ENCODE measurements at places on chromosomes 7 and 10.

DNA sequence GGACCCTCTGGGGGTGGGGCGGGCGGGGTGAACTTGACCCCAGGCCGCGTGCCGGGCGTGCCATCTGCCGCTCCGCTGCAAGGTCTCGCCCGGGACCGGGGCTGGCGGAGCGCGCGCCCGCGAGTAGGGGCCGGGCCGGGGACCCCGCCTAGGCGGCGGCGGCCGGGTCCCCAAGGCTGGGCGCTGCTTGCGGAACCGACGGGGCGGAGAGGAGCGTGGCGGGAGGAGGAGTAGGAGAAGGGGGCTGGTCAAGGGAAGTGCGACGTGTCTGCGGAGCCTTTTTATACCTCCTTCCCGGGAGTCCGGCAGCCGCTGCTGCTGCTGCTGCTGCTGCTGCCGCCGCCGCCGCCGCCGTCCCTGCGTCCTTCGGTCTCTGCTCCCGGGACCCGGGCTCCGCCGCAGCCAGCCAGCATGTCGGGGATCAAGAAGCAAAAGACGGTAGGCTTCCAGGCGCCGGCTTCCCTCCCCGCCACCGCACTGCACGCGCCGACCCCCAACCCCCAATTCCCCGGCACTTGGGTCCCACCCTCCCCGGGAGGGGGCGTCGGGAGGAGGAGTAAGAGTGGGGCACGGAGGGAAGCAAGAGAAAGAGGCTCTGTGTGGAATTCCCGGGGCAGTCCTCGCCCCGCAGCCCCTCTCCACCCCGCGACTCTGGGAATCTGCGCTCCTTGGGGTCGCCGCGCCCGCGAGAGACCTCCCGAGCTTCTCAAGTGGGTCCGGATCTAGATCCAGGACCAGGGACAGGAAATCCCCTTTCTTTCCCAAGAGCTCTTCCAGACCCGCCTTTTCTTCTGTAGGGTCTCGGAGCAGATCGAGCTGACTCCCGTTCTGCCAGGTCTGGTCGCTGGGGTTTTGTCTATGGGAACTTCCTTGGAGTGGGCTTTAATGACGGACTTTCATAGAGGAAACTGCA lies at the start of gene PAPSS2:
Gene PAPSS2 (plus strand): TSS at position 308 of the 913 bp plus-strand sequence. CDS start 104 bp downstream, at position 412.
- no peak for DNase-seq

- DNase-seq: peak; percentile 56
Measured at GRCh38 chr10:14686356-14686755, 88.3 kb downstream of the FAM107B start.

DNA sequence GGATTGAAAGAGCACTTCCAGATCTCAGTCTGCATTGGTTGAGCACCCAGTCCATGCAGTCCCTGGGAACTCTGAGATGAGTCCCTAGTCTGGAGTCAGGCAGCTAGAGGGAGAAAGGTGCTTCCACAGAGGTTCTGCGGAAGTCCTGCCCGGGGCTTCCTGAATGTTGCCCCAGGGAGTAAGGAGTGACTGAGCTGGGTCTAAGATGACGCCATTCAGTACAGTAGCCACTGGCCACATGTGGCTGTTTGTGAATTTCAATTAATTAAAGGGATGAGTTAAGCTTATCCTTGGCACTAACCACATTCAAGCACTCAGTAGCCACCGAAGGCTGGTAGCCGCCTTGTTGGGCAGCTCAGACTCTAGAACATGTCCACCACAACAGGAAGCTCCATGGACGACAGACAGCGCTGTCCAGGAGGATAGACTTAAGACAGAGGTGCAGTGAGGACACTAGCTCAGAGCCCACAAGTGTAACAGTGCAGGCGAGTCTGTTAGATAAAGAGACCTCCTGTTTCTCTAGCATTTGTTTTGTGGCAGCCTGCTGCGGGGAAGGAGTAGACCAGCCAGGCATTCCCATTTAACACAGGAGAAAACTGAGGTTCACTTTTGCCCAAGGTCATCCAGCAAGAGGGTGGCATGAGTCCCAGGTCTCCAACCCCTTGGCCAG lies 101.6 kb upstream of the PPIF start:
- no peak for DNase-seq

GRCh38 chr7:28520074-28521015 lies 108.0 kb downstream of the CREB5 start:
- DNase-seq: no peak

DNA sequence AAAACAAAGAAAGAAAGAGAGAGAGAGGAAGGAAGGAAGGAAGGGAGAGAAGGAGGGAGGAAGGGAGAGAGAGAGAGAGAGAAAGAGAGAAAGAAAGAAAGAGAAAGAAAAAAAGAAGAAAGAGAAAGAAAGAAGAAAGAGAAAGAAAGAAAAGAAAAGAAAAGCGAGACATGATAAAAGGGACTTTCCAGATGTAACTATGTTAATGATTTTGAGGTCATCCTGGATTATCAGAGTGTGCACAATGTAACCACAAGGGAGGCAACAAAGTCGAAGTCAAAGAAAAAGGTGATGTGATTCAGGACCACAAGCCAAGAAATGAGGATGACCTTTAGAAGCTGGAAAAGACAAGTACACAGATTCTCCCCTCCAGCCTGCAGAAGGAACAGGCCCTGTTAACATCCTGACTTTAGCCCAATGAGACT lies 48.9 kb upstream of the PAX2 start:
- DNase-seq: no peak

GRCh38 chr10:92868036-92868435 lies 19.7 kb downstream of the EXOC6 start:
- no peak for DNase-seq

- no peak for DNase-seq
Measured at GRCh38 chr10:71683301-71683700, 36.3 kb downstream of the C10orf105 start.

GRCh38 chr10:22494007-22494406 lies 148.7 kb downstream of the SPAG6 start:
- no peak for DNase-seq

DNA sequence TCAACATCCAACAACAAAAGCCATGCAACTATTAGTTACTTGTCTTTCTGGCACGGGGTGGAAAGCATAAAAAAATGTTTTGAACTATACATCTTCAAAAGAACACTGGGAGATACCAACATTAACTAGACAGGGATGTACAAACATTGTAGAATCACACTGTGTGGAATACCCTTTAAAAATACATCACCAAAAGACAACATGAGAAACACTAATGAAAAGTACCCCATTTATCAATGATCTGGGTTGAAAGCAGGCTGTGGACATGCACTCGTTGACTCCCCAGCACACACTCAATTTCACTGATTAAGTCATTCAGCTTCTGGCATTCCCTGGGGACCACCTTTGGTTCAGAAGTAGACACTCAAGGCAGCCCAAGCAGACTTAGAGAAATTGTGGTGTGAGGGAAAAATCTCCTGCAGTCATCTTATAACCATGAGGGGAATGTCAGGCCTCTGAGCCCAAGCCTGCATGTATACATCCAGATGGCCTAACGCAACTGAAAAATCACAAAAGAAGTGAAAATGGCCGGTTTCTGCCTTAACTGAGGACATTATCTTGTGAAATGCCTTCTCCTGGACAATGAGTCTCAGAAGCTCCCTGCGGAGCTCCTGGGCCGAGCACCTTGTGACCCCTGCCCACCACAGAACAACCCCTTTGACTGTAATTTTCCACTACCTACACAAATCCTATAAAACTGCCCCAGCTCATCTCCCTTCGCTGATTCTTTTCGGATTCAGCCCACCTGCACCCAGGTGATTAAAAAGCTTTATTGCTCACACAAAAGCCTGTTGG lies 53.0 kb downstream of the CACUL1 start:
- no peak for DNase-seq

DNA sequence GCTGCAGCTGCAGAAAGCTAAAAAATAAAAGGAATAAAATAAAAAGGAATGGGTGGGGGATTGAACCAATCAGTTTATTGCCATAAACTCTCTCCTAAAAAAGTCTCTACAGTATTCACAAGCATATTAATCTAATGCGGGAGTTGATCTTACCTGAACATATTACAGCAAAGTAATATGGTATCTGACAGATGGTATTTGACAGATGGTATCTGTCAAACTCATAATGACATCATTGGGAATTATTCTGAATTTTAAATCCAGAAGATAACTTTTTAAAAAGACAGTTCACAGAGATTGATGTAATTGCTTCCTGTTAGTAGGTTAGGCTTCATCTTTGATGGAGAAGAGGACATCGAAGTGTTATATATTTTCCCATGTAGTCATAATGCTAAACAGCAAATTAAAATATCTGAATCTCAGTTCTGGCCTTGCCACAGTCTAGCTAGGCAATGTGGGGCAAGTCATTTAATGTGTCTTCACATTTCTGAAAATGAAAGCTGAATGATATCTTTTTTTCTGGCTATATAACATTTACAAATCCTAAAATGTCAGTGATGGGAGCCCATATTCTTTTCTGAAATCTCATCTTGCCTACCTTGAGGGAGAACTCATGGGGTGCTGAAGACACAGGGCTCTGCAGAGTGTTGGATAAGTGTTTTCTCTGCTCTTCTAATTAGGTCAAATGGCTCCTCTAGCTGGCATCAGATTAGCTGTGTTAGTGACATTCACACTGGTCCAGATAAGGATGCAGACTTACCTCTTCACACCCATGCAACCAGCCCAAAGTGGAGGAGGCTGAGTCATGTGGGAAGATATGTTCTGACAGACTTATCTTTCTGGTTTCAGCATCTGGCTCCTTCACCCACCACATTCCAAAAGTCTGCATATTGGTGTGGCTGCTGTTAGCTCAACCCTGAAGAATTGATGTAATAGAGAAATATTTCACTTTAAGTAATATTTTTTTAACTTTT lies 2.1 kb upstream of the LIPM start:
- DNase-seq: peak; percentile 33

GRCh38 chr10:112333452-112333851 lies 40.5 kb upstream of the ACSL5 start:
- DNase-seq: no peak

DNA sequence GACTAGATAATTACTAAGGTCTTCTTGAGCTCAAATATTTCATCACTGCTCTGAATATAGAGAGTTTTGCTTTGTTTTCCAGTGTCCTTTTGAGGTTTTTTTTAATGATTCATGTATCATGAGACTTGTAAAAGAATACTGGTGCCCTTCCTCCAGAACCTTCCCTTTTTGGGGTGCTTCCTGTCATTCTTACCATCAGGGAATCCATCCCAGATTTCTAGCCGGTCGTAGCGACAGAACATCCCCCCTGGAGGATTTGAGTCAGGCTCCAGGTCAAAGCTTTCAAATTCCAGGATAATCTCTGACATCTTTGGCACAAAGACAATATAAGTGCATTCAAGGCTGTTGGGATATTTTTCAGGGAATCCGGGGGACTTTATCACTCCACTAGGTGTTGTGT lies 71.0 kb downstream of the NRP1 start:
- peak; percentile 60 for DNase-seq

DNA sequence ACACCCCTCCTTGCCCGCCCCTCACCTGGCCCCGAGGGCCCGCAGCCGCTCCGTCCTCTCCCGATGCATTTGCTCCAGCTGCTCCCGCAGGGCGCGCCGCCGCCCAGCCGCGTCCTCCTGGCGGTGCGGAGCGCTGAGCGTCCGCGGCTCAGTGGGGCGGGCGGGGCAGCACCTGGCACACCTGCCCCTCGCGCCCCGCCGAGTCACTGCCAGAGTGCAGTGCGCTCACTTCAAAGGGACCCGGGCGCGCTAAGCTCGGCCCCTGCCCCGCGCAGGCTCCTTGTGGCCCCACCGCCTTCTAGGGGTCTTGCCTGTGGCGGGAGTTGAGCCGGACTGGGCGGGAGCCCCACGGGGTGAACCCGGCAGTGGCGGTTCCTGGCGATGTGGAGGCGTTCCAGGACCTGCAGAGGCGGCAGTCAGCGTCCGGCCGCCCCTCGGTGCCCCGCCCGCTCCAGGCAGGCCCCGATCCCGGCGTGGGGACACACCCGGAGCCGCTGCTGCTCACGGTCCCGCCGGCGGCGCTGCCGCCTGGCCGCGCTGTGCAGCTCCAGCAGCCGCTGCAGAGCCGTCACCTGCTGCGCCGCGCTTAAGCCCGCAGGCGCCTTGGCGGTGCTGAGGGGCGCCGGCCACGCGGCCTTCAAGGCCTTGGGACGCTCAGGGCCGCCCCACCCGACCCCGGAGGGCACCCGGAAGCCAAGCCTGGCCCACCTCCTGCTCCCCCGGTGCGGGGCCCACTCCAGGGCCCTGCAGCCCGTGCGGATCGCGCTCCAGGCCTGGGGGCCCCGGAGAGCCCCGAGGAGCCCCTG lies 6.7 kb downstream of the ATP6V1F start:
- DNase-seq: no peak

GRCh38 chr10:114761205-114762193 lies 60.1 kb upstream of the FHIP2A start:
- no peak for DNase-seq

GRCh38 chr10:31095677-31096560 lies 64.3 kb upstream of the ZNF438 start:
- DNase-seq: no peak

DNA sequence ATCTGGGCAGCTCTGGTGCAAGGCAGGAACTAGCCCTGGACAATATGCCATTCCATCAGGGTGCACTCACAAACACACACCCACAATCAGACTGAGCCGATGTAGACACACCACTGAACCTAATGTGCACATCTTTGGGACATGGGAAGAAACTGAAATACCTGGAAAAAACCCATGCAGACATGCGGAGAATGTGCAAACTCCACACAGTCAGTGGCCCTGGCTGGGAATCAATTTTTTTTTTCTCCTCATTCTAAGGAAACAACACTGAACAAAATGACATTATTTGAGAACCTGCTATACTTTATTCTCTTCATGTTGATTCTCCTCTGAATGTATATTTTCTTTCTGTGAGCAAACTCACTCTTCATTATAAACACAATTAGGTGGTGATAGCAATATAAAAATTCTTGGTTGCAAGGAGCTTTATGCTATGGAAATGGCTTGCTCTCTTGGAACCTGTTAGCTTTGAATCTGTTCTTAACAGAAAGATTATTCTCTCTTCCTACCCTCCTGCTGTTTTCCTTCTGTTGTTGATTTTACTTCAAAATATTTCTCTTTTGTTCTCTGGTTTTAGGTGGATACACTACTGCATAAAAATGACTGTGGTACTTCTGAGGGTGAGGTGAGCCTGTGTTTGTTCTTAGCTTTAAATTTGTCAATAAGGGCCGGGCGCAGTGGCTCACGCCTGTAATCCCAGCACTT lies 33.0 kb upstream of the MICU1 start:
- no peak for DNase-seq

- no peak for DNase-seq
Measured at GRCh38 chr7:36986948-36987724, 262.8 kb upstream of the AOAH start.

- DNase-seq: peak; percentile 8
Measured at GRCh38 chr7:16130111-16131110, 290.9 kb downstream of the CRPPA start.

GRCh38 chr10:86190291-86190690 lies 176.3 kb downstream of the GRID1 start:
- DNase-seq: no peak

DNA sequence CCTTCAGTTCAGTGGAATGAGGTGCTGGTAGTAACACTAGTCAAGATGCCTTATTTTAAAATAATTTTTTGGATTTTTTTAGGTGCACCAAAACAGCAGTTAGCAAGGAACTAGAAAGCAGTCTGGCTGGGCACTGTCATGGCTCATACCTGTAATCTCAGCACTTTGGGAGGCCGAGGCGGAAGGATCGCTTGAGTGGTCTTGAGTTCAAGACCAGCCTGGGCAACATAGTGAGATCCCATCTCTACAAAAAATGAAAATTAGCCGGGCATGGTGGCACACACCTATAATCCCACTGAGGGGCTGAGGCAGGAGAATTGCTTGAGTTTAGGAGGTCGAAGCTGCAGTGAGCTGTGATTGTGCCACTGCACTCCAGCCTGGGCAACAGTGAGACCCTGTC lies 25.8 kb downstream of the PLA2G12B start:
- no peak for DNase-seq
